Urothelium cell line (cell line): ENCODE measurements at places on chromosomes 5 and 9.

DNA sequence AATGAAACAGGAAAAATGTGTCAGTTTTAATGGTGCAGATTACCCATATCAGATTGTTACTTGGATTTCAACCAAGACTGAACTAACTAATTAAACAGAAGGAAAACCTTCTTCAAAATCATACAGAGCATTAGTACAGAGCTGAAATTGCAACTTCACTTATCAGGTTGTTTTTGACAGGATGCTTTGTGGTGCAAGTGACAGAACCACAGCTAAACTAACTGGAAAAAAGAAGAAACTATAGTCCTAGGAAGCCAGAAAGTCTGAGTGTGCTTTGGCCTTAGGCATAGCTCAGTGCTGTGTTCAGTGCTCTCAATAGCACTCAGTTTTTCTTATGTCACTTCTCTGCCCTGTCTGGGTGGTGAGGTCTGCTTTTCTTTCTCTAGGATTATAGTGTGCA lies 267.4 kb downstream of the CHSY3 start:
- no peak for DNase-seq

GRCh38 chr5:78606241-78606640 lies 42.3 kb downstream of the LHFPL2 start:
- no peak for DNase-seq

- DNase-seq: no peak
Observed at GRCh38 chr9:104997536-104997935, 69.6 kb upstream of the ABCA1 start.

DNA sequence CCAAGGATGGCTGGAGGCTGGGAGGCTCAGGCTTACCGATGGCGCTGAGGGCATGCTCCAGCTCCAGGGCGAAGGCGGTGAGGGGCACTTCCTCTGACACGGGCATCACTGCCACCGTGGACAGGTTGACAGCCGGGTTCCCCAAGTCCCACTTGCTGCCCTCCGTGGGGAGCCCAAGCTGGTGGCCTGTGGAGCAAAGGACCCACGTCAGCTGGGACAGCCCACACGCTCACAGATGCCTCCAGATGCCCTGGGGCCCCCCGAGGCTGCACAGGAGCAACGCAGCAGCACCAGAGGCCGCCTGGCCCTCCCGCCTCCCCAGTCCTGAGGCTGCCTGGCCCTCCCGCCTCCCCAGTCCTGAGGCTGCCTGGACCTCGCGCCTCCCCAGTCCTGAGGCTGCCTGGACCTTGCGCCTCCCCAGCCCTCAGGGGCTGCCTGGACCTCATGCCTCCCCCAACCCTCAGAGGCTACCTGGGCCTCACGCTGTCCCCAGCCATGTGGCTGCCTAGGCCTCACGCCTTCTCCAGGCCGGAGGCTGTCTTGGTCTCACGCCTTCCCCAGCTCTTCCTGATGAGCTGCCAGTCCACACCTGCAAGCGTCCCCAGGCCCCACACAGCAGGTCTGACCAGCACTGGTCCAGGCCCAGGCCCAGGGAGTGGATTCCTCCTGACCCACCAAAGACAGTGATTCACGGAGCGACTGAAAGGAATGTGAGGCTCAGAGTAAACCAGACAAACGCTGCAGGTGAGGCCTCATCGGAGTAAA lies 25.6 kb upstream of the NSMF start:
- DNase-seq: no peak

- peak; percentile 20 for DNase-seq
Observed at GRCh38 chr5:139690064-139690802, 42.1 kb downstream of the CXXC5 start.

DNA sequence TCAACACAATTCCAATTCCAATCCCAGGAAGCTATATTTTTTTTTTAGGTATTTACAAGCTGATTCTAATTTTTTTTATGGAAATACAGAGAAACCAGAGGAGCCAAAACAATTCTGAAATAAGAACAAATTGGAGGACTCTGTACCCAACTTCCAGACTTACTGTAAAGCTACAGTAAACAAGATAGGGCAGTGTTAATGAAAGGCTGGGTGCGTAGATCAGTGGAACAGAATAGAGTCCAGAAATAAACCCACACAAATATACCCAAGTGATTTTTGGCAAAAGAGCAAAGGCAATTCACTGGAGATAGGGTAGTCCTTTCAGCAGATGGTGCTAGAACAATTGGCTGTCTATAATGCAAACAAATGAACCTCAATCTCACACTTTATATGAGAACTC lies 50.6 kb downstream of the WHRN start:
- DNase-seq: no peak

GRCh38 chr5:67331296-67331925 lies 134.8 kb upstream of the CD180 start:
- no peak for DNase-seq

DNA sequence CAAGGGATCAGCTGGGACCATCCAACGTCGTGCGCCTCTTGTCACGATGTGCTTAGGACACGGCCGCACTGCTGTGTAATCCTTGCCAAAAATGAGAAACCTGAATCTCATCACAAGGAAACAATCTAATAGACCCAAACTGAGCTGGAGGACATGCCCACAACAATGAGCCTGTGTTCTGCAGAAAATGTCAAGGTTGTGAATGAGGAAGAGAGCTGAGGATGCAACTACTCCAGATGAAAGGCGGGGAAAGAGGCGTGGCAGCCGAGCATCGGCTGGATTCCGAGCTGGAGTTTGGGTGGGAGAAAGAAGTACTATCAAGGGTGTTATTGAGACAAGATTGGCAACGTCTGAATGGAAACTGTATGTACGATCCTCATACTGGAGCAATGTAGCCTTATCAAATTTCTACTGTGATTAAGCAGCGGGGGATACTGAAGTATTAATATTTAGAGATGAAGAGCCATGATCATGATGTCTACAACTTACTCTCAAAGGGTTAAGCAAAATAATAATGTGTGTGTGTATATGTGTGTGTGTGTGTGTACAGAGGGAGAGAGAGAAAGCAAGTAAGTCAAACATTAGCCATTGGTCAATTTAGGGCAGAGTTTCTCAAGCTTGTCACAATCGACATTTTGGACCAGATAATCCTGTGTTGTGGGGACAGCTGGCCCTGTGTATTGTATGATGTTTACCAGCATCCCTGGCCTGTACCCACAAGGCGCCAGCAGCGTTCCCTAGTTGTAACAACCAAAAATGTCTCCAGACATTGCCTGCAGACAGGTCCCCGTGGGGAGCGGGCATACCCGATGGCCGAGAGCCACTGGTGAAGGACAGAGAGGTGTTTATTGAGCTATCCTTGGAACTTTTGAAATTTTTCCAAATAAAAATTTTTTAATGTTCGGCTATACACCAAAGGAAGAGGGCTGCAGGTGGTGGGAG lies 46.5 kb downstream of the DUSP1 start:
- no peak for DNase-seq

DNA sequence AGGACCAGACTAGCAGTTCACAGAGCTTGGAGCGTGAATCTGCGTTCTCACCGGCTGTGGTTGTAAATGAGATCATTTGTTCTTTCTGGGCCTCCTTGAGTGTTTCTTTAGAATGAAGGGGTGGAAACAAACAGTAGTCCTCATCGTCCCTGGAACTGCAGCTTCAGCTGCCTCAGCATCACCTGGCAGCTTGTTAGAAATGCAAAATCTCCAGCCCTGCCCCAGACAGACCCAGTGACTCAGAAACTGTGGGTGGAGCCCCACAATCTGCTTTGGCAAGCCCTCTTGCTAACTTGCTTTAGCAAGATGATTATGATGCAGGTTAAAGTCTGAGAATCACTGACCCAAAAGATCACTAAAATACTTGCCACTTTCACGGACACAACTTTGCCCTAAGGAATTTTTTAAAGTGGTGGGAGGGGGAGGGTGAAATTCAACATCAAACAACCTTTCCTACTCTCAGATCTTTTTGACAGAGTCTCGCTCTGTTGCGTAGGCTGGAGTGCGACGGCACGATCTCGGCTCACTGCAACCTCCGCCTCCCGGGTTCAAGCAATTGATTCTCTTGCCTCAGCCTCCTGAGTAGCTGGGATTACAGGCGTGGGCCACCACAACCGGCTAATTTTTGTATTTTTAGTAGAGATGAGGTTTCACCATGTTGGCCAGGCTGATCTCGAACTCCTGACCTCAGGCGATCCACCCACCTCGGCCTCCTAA lies 86.0 kb downstream of the BRINP1 start:
- no peak for DNase-seq

GRCh38 chr5:17381932-17382331 lies 116.1 kb upstream of the TAF11L2 start:
- no peak for DNase-seq

- DNase-seq: no peak
Observed at GRCh38 chr5:424301-425110, 18.5 kb upstream of the EXOC3 start.

GRCh38 chr9:111193095-111193494 lies 136.9 kb downstream of the OR2K2 start:
- no peak for DNase-seq

- no peak for DNase-seq
Observed at GRCh38 chr5:80072103-80073073, 37.2 kb downstream of the THBS4 start.

- no peak for DNase-seq
Observed at GRCh38 chr5:36599986-36600779, 6.2 kb upstream of the SLC1A3 start.

DNA sequence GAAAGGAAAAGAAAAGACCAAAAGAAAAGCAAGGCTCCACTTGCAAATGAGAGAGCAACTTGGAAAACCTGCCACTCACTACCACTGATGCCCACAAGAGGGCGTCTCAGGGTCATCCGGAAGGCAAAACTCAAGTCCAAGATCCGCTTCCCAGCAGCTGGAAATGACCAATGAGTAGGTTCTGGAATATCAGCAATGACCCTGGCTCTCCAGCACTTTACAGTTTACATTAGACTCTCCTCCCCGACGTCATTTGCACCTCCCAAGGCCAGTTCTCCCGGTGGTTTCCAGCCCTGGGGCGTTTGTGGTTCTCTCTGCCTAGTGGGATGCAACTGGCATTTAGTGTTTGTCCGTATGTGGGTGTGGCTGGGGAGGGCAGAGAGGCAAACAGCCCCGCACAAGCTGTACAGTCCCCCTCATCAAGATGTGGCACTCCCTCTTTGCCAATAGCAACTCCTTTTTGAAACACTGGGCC lies 193.8 kb upstream of the ZNF618 start:
- DNase-seq: peak; percentile 68

DNA sequence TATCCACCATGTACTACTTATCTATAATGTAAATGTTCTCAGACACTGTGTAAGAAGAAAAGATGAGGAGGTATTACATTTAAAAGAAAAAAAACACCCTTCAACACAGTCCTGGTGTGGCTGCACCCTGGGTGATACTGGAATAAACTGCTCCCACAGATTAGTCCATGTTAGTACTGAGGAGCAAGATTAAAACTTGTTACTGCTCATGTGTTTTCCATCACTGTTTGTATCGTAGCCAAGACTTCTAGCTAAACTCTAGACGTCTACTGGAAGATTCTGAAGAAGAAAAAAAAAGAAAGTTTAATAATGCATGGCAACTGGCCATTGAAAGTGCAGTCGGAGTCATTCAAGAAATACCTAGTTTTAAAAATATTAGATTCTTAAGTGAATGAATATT lies at the start of gene ASPN:
Gene ASPN, minus strand, starts transcription at position 178 of the 400 bp plus-strand sequence.
- DNase-seq: no peak

DNA sequence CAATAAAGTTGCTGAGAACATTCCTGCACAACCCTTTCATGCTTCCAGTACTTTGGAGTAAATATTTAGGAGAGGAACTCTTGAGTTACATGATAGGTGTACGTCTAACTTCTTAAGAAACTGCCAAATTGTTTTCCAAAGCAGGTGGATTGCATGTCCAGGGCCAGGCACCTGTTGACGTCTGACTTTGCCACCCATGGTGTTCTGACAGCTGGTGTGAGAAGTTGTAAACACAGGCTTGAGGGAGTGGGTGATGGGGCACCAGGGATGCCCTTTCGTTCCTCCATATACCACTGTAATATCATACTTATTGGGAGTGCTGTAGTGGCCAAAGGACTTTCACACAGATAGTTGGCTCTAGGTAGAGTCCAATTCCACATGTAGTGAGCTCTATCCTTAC lies 352.1 kb downstream of the GADD45G start:
- no peak for DNase-seq

DNA sequence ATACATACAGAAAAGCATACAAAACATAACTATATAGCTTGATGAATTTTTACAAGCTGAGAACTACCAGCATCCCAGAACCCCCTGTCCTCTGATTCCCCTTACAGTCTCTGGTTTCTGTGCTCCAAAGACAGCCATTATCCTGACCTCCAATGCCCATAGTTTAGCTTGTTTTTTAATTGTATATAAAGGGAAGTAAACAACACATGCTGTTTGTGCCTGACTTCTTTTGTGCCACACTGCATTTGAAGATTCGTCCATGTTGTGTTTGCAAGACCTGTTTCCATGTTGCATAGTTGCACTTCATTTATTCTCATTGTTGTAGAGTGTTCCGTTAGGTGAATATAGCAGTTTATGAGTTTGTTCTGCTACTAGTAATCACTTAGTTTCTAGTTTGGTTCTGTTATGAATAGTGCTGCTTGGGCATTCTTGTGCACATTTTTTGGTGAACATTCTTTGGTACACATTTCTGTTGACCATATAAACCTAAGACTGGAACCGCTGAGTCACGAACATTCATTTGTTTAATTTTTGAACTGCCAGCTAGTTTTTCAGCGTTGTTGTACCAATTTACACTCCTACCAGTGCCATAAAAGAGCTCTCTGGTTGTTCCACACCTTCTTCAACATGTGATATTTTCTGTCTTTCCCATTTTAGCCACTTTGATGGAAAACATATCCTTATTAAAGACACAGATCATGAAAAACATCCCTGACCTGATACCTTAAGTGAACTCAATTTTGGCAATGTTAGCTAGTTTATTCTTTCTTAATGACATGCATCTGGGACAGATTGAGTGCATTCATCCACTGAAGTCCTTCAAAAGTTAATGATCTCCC lies 78.1 kb upstream of the ANXA1 start:
- DNase-seq: no peak
